ENCODE measurements at places on chromosomes 11 and 22.

DNA sequence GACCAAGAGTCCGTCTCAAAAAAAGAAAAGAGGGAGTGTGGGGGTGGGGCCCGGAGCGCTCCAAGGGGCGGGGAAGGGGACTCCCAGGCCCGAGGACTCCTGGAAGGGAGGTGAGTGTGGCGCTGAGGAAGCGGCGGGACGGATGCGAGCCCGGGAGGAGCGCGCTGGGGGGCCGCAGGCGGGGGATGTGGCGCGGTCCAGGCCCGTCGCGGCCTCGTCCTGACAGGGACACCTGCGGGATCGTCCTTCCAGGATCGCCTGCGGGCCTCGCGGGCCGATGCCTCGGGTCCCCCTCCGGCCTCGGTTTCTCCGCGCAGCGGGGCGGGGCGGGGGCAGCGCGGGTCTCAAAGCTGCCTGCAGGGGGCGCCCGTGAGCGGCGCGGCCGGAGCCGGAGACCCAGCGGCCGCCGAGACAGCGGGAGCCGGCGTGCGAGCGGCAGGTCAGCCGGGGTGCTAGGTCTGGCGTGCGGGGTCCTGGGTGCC, 3.8 kb upstream of the ADORA2A start:
- DNase-seq: peak; percentile 54

DNA sequence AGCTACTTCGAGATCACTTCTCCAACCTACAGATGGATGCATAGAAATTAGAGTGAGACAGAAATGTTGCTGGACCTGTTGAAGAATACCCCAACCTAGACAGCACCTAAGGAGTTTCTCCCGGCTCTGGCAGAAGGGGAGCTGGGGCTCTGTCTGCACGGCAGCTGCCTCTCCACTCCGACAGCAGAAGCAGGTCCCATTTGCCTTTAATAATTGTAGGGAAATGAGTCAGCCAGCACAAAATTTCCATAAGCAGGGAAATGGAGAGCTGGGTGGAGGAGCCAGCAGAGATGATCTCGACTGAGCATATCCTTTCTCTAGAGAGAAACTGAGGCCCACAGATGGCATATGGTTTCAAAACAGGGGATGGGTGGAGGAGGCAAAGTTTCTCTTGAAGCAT, 80.1 kb downstream of the EFCAB6 start:
- DNase-seq: no peak

DNA sequence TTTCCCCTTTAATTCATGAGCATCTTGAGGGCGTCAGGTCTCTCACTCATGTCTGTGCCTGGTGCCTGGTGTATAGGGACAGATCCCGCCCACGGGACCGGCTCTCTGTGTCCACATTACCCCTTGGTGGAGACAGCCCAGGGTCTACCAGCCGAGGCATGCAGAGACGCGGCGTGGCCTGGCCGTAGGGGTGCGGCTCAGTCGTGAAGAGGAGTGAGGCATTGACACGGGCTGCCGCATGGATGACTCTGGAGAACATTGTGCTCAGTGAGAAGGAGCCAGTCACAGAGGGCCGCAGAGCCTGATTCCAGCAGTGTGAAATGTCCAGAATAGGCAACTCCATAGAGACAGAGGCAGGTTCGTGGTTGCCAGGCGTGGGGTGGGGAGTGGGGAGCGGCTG, 209.8 kb downstream of the TBC1D22A start:
- no peak for DNase-seq

- peak; percentile 73 for DNase-seq
These were observed 20.8 kb upstream of the TXNRD2 start for GRCh38 chr22:19962246-19962908.

DNA sequence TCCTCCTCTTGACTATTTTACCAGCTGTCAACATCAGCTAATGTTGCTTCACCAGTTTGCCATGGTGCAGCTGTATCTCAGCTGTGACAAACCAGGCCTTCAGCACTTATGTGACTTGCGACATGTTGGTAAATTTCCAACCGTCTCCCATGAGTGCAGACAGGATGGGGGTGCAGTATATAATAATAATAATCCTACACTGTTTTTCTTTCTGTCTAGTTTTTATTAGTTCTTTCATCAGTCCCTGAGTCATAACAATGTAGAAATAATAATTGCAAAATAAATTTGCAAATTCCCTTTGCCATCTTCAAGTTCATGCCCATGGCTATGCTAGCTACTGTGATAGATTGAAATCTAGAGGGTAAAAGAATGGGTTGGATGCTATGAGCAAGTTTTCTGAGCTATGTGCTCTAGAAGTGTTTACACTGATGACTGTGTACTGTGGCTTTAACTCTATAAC, 4.9 kb downstream of the MMP13 start:
- DNase-seq: no peak

DNA sequence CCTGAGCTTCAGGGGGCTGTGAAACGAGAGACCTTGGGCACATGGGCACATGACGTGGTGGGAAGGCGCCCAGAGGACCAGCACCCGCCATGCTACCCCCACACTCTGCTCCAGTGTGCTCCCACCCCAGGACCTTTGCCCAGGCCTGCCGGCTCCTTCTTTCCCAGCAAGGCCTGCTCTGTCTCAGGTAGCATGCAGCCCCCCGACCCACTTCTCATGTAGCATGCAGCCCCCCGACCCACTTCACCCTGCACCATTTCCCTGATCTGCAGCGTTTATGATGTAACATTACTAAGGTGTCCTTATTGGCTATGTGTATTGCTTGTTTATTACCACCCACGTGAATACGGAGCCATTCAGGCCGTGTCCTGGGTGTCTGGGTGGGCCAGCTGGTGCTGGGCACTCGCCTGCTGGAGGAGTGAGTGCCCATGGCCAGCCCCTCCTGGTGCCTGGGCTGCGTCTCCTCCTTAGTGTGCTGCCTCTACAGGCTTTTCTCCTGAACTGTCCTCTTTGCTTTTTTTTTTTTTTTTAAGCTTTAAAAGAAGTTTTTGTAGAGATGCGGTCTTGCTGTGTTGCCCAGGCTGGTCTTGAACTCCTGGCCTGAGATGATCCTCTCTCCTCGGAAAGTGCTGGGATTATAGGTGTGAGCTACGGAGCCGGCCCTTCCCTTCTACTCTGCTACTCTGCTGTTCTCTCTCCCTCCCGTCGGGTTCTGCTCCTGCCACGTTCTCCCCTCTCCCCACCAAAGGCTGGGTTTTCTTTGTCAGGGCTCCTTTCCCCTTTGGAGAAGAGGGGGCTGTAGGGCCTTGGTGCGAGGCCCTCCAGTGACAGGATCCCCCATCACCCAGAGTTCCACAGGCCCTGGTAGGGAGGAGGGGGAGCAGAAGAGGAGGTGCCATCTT, 29.4 kb downstream of the LRP5 start:
- DNase-seq: no peak

GRCh38 chr11:93869830-93870229, 19.4 kb upstream of the VSTM5 start:
- DNase-seq: no peak

DNA sequence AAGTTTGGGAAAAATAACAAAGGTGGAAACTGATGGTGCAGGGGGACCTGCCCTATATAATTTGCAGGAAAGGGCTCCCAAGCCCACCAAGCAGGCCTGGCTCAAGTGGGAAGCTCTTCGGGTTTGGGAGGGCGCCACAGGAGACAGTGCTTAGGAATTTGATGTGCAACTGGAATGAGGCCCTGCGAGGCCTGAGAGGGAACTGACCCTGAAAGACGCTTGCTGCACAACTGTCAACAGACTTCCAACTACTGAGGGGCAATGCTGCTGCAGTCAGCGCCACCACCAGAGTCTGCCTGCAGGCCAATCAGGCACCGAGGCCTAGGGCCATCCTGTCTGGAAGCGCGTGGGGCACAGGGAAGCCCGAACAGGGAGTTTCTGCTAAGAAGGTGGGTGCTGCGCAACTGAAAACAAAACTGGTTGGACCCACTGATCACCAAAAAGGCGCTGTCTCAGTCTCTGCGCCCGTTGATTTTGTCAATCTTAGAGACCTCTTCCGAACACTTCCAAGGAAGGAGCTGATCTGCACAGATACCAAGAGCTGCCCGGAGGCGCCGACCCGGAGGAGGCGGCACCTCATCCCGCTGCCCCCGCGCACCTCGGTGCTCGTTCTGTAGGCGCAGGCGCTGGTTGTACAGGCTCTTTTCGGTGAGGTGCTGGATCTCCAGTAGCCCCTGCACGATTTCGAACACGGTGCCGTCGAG, 667 bp downstream of the DGCR6L start:
- no peak for DNase-seq

GRCh38 chr11:92859156-92859690, 110.2 kb upstream of the MTNR1B start:
- DNase-seq: no peak

- no peak for DNase-seq
These were observed 973.5 kb downstream of the JRKL start for GRCh38 chr11:97363331-97363730.

GRCh38 chr11:31218847-31219246, 150.7 kb downstream of the DCDC1 start:
- no peak for DNase-seq

DNA sequence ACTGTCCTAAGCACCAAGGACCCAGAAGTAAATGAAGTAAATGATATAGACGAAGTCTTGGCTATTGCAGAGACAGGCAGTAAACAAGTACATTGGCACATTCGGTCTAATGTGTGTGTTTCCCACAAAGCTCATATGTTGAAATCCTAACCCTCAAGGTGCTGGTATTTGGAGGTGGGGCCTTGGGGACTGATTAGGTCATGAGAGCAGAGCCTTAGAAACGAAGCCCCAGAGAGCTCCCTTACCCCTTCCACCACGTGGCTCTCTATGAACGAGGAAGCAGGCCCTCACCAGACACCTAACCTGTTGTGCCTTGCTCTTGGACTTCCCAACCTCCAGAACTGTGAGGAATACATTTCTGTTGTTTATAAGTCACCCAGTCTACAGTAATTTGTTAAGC, 14.9 kb downstream of the CLMP start:
- DNase-seq: no peak

- DNase-seq: no peak
These were observed 23.6 kb downstream of the DUSP8 start for GRCh38 chr11:1548221-1549070.

GRCh38 chr11:1845561-1846452, 7.0 kb downstream of the TNNI2 start:
- DNase-seq: no peak

DNA sequence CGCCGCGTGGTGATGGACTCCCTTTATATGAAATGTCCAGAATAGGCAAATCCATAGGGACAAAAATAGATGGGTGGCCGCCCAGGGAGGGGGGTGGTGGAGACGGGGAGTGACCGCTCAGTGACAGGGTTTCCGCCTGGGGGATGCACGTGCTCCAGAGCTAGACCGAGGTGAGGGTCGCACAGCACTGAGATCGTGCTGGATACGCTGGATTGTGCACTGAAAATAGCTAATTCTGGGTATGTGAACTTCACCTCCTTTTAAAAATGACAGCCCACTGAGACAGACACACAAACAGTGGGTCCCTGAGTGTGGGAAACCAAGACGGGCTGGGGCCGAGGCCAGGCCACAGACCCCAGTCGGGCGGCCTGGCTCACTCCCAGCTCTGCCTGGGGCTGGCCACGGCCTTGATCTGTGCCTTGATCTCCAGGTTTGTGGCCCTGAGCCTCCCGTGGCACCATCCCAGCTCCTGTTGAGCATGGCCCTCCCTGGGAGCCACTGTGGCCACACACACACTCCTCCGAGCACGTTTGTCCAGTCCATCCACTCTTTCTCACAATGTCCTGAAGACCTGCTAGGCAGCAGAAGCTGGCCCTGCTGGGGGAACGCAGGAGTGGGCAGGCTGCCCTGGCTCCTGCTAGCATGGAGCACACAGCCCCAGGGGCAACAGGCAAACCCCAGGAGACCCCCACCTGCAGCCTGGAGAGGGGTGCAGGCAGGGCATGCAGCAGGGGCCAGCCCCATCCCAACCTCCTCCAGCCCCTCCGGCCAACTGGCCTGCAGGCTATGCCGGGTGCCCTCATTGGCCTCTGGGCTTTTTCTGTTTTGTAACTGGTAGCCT, 41.0 kb upstream of the TH start:
- DNase-seq: no peak

GRCh38 chr11:87840786-87841185, 334.5 kb downstream of the RAB38 start:
- DNase-seq: no peak

DNA sequence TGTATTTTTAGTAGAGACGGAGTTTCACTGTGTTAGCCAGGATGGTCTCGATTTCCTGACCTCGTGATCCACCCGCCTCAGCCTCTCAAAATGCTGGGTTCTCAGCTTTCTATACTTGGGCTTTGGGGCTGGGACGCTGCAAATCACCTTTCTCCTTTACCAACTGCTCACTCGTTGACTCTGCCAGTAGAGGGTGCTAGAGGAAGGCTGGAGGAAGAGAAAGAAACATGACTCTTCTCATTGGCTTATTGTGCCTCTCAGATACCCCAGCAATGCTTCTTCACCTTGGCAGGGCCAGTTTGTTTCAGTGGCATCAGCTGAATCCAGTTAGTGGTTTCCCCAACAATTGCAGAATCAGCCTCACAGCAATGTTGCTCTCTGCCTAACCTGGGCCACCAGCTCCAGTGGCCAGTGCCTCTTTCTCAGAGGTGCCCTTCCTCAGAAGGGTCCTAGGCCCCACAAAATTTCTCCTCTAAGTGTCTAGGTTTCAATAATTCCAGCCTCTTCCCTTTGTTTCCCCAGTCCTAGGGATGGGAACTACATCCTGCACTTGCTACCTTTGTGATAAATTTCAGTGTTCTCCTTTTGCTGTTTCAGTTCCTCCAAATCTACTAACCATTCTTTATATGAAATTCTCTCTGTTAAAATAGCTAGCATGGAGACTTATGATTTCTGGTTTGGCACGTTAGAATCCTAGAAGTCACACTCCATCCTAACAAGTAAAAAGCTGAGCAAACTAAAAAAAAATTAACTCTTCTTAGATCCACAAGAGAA, 71.5 kb upstream of the VSTM5 start:
- DNase-seq: peak; percentile 5

GRCh38 chr11:30594646-30595411, 8.7 kb upstream of the MPPED2 start:
- no peak for DNase-seq

DNA sequence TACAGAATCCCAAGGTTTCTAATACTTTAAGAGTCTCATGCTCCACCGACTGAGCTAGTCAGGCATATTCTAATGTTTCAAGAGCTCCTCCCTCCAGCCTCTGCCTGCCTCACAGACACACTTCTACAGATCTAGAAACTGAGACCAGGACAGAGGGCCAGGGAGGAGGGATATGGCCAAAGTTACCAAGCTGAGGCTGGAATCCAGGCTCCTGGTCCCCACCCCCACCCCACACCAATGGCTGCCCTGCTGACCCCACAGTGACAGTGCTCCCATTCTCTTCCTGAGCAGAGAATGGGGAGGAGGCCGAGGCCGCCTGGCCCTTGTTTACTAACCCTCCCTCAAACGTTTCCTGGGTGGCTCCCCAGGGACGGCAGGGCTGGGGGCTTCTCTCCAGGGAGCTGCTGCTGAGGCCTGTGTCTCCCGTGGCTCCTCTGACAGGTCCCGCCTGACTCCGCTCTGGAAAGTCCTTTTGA, 2.2 kb downstream of the PLEKHB1 start:
- no peak for DNase-seq

DNA sequence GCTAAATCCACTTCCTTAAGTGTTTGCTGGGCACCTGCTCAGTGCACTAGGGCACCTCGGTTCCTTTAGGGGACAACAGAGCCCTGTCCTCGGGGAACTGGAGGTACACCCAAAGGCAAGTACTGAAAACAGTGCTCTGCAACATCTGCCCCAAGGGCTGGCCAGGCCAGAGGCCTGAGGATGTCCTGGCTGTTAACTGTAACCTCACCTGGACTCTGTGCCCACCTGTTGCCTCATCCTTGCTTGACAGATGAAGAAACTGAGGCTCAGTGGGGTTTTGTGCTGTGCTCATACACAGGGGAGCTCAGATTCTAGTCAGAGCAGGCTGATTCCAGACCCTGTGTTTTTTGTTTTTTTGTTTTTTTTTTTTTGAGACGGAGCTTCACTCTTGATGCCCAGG, 2.6 kb downstream of the SEC14L4 start:
- DNase-seq: no peak

GRCh38 chr11:16737818-16738192, 642 bp upstream of the C11orf58 start:
- no peak for DNase-seq

Data from stimulated activated CD4-positive, alpha-beta T cell treated with anti-CD3 and anti-CD28 coated beads, Interleukin-4, amount 100 ng/mL, for 48 hours (primary cell).